ENCODE measurements at places on chromosomes 6 and 20.
A peak's percentile ranks its signal among the peaks of the same experiment; 100 is the strongest.

DNA sequence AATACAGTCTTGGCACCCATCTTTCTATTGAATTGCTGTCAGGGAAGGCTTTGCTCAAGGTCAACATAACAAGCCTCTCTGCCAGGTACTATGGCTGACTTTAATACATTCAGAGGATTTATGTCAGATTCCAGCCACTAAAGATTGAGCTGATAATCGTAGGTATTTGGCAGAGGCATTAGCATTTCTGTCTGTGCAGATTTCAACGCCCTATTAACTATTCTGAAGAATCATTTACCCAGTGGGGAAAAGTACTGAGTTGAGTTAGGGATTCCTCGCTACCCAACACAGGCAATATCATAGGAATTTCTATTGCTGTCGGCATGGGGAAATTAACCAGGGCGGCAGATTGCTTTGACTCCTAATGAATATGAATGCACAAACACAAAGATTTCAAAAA is 233.7 kb upstream of the SPTLC3 start:
- no peak for DNase-seq

DNA sequence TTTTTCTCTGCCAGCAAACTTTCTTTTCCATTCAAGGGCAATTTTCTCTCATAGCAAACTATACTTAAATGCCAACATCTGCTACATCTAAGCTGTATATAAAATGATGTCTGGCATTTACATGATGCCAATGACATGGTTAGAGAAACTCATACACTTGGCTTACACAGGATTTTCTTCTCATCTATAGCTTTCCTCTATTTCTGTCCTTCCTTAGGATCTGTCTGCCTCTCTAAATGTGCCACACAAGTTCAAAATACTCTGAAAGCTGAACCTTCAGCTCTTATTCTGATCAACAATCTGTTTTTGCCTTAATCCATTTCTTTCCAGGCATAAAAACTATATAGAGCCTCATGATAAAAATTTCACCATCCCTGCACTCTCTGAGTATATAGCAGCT is 290.9 kb upstream of the RNF217 start:
- DNase-seq, result no peak

- no peak for DNase-seq
Observed at GRCh38 chr20:58910473-58910872, 58.0 kb downstream of the GNAS start.

GRCh38 chr20:62824476-62825332 is 7.9 kb downstream of the COL9A3 start:
- peak; percentile 62 for DNase-seq

- DNase-seq, result no peak
Observed at GRCh38 chr20:25444556-25444955, 37.1 kb downstream of the GINS1 start.

DNA sequence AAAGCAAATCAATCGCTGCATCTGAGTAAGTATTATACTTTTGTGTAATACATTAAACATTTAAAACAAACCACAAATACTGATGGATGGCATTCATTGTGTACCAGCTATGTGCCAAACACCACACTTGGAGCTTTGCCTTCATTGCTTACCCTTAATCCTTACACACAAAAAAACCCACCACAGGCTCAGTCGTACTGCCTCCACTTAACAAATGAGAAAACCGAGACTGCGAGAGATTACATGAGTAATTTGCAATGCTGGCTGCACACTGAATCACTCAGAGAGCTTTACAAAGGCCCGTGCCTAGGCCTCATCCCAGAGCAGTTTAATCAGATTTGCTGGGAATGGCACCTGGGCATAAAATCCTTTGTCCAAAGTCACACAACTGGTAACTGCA is 130.5 kb downstream of the EDN1 start:
- DNase-seq, result no peak

DNA sequence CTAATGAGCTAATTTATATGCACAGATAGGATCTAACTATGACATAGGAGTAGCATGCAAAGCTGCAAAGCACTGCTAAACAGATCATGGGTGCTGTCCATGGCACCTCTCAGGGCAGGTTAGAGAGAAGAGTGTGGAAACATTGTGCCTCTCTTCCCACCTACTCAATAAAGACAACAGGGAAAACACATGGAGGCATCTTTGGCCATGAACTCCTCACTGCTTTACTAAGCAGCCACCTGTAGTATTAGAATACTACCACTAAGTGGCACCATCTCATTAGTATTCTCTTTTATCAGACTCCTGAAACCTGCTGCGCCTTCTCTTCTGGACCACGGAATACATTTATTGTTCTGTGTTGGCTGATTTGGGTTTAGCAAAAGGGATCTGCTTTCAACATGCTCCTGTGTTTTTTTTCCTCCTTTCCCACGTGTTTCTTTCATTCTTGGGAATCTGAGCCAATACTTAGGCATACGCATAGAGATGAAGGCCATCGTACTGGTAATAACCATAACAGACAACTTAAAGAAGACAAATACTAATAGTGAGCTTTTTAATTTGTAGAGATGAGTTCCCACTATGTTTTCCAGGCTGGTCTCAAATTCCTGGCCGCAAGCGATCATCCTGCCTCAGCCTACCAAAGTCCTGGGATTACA is 9.4 kb upstream of the HDDC2 start:
- DNase-seq, result peak; percentile 83

GRCh38 chr6:169452869-169453620 is 199.4 kb upstream of the THBS2 start:
- DNase-seq, result no peak

GRCh38 chr20:32563311-32564272 is 21.5 kb downstream of the NOL4L start:
- no peak for DNase-seq

- no peak for DNase-seq
Observed at GRCh38 chr6:2945153-2945452, 26.3 kb downstream of the SERPINB6 start.

- peak; percentile 68 for DNase-seq
Observed at GRCh38 chr6:10098756-10099528, 315.9 kb downstream of the TFAP2A start.

Measured in OCI-M1 (cell line).